ENCODE measurements at places on chromosomes 1 and 21.

GRCh38 chr1:49364676-49365075 lies 588.0 kb upstream of the BEND5 start:
- no peak for DNase-seq

GRCh38 chr1:230701434-230701833 lies 12.5 kb downstream of the AGT start:
- no peak for DNase-seq

GRCh38 chr1:43873851-43874250 lies 59.8 kb upstream of the ARTN start:
- DNase-seq = no peak

- DNase-seq = no peak
Observed at GRCh38 chr1:206855859-206856258, 9.6 kb upstream of the IL20 start.

GRCh38 chr1:6180268-6180706 lies at the start of gene CHD5:
CHD5 (minus strand) TSS chr1:6180321; CDS start chr1:6180023, 298 bp downstream.
- no peak for DNase-seq

- no peak for DNase-seq
Observed at GRCh38 chr1:17777330-17777729, 22.2 kb downstream of the ACTL8 start.

DNA sequence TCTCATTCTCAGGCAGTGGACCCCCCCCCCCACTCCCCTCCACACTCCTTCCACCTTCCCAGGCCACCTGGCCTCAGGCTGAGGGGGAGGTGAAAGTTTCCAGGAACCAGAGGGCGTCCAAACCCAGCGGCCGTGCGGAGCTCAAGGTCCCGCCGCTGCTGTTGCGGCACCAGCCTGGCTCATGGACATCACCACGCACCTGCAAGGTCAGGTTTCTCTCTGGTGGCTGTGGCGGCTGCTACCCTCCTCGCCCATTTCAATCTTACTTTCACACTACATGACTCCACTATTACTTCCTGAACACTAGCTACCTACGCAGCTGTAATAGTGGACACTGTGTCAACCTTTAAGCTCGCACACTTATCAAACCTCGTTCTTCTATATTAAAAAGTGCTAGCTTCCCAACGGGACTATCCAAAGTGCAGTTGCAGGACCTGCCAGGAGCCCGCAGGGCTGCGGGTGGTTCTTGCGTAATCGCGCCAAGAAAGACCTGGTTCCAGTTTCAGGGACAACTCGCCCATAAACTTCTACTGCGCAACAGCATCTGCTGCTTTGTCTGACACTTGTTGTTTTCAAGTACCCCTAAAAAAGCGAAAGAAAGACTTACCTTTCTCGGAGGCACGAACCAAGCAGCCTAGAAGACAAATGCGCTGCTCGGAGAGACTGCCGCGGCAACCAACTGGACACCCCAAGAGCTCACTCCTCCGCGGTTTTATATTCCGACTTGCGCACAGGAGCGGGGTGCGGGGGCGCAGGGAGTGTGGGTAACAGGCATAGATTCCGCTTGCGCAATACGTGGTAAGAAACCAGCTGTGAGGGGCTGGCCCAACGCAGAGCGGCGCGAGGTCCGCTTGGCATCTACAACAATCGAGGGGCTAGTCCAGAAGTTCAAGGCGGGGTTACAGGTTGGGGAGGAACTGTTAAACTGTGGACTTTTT lies at the start of gene DIRAS3:
TSS of gene DIRAS3 (minus strand) at position 687 of the 938 bp plus-strand sequence. CDS start 3,330 bp downstream, outside the sequence.
- no peak for DNase-seq

DNA sequence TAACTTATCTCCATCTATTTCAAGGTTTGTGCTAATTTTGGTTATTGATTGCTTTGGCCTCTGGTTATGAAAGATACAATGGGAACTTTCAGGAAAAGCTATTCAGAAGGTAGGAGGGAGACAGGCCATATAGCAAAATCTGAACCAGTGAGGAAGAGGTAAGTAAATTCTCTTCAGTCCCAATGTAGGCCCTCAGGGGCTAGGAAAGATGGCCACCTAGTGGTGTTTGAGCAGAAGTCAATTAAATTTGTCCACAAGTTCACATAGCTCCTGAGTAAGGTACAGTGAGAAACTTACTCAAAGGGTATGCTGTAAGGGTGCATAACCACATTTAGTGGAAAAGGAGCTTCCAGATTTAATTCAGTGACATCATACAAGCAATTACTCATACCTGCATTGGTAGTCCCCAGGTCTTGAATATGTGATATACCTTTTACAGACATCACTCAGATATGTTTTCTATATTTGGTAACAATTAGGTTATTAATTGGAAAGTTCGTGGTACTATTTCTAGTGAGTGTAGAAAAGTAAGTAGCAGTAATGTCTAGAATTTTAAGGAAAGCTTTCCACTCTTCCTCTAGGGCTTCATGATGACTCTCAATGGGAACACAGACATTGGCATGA lies 21.4 kb upstream of the FMO1 start:
- DNase-seq = peak; percentile 4

GRCh38 chr1:39609618-39610331 lies 29.7 kb downstream of the HEYL start:
- DNase-seq = peak; percentile 88

GRCh38 chr1:21622466-21623315 lies 46.5 kb downstream of the RAP1GAP start:
- peak; percentile 72 for DNase-seq

GRCh38 chr21:43675871-43676270 lies 16.5 kb downstream of the RRP1B start:
- no peak for DNase-seq

DNA sequence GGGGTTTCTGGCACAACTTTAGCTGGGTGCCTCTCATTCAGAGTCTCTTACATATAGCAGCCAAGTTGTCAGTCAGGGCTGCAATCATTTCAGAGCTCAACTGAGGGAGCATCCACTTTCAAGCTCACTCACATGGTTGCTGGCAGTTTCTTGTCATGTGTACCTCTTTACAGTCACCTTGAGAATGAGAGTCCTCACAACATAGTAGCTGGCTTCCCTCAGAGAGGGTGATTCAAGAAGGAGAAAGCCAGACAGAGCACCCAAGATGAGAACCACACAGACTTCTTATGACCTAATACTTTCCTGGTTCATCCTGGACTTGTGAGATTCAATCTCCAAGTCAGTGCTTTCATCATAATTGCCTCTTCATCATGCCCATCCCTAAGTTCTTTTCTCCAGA lies 57.2 kb downstream of the DPT start:
- DNase-seq = no peak

DNA sequence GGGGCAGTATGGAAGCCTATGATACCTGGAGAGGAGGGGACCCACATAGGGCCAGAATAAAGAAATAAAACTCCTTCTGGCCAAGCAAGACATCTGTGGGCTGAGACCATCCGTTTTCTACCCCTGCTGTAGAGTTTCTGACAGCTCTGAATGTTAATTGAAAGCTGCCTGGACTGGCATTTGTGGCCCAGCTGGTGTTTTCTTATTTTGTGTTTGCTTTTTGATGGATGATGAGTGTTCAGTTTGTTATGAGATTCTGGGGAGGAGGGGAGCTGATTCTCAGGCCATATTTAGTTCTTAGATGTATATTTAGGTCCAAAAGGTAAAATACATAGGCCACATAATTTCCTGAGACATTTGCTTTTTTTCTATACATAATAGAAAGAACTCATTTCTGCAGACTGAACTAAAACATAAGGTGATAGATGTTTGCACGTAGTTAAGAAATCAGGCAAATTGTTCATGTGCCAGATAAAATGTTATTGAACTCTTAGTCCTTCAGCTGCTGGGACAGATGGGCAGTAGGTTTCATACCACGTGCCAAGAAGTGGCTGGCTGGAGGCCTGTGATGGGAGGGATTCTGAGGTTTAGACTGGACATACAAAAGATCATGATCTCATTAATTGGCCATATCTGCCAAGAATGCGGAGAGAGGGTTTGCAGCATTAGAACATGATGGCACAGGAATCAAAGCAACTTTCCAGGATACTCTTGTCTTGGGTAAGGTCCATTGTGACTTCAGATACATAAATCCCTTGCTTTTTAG lies 54.1 kb downstream of the DSCAM start:
- DNase-seq = no peak

DNA sequence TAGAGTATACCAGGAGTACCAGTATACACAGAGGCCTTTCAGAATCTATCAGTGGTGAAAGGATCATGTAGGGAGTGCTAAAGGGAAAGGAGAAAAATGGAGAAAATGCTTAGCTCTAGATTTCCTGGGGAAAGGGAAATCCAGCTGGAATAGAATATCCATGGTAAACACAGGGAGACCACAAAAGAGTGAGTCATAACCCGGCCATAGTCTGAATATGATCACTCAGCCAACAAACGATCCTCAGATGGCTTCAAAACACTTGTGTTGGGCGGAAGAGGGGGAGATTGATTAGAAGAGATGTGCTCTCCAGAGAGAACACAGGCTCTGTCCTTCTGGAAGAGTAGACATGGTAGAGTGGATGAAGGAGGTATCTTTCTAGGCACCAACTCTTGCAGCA lies 180.6 kb downstream of the PAPPA2 start:
- DNase-seq = no peak

DNA sequence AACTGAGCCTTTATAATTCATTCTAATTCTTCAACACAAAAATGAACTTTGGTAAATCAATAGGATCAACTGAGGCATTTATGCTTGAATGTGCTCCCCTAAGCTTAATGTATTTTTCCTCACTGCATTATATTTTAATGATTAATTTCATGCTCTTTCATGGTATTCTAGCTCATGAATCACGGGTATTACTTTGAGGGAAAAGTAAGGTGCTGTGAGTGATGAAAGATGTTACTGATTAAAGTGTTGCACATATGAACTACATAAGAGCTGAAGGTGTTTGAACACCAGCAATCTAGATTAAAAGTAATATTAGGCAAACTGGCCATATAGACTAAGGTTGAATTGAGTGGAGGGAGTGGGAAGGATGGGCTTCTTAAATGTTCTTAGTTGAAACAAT lies 1.9 kb downstream of the DPYD start:
- DNase-seq = no peak

- DNase-seq = no peak
Observed at GRCh38 chr21:42423685-42424084, 20.0 kb downstream of the UBASH3A start.

DNA sequence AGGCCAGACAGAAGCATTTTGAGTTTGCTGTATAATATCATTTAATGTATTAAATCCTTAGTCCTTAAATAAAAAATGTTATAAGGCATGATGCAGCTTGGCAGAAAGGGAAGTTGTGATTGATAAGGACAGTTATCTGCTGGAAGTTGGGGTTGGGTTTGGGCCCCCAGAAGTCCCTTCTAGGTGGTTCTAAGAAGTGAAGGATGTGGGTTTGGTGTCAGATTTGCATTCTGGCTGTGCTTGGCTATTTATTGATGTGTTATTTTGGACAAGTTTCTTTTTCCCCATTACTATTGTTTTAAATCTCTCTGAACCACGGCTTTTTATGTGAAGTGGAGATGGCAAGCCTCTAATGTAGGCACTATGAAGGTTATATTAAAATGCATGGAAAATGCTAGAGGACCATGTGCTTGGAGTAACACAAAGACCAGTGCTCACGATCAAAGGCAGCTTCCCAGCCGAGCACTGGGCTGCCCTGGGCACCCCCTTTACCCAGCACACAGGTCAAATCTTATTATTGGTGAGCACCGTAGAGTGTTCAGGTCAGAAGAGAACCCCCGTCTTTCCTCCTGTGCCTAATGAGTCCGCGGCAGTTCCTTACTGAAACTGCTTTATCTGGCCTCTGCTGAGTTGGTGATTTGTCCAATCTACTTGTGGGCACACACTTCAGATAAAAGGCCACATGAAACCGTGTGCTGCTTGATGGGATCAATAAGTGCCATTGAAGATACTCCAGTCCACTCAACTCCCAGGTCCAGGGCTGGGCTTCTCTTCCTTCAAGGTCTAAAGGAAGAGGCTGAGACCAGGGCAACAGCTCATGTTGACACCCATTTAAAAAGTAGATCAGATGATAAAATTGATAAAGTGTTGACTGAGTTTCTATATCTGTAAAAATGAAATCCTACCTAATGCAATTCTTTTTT lies 212.0 kb downstream of the PRDM2 start:
- DNase-seq = no peak

DNA sequence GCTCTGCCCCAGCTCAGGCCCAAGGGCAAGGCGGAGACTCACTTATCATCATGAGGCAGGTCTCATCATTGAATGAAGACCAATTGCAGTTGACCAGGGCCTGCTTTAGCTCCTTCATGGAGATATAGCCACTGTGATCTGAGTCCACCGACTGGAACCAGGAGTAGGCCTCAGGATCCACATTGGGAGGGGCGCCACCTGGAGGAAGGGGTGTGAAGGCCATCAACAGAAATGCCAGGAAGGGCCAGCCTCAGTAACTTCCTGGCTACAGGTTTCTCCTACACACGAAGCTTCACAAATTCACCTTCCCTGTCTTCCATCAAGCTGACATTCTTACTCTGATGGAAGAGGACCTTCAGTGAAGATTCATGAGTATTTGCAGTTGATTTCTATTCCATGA lies 11.6 kb downstream of the PEF1 start:
- peak; percentile 41 for DNase-seq

GRCh38 chr1:156452907-156453306 lies 47.7 kb downstream of the MEF2D start:
- DNase-seq = no peak

GRCh38 chr21:18759751-18760161 lies 356.2 kb upstream of the TMPRSS15 start:
- DNase-seq = no peak

DNA sequence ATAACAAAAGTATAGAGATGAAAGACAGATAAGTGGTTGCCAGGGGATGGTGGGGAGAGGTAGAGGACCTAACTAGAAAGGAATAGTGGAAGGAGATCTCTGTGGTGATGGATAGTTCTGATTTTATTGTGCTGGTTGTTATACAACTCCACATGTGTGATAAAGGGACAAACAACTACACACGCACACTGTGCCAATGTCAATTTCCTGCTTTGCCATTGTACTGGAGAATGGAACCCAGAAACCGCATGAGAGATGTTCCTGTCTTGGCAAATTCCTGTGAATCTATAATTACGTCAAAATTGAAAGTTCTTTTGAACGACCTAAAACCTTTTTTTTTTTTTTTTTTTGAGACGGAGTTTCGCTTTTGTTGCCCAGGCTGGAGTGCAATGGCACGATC lies 11.0 kb downstream of the TNFRSF9 start:
- no peak for DNase-seq

GRCh38 chr1:157485793-157486192 lies 66.5 kb downstream of the FCRL5 start:
- no peak for DNase-seq

DNA sequence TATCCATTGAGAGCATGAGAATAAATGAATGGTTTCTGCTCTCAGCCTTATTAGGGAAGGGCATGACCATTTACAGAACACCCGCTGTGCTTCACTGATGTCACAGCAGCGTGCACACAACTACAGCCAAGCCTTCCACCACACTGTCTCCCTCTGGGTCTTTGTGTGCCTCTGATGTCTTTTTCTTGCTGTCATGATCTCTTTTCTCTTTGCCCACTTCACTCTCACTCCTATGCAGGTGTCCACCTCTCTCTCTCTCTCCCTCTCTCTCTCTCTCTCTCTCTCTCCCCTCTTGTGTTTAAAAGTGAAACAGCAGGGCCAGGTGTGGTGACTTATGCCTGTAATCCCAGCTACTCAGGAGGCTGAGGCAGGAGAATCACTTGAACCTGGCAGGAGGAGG lies 232.5 kb upstream of the JUN start:
- no peak for DNase-seq

- DNase-seq = no peak
Observed at GRCh38 chr1:61005614-61006580, 76.5 kb upstream of the NFIA start.

All from stimulated activated CD4-positive, alpha-beta T cell treated with anti-CD3 and anti-CD28 coated beads, Interleukin-2, amount 100 ng/mL, for 24 hours (primary cell).